ENCODE measurements at places on chromosomes 16 and 17.

DNA sequence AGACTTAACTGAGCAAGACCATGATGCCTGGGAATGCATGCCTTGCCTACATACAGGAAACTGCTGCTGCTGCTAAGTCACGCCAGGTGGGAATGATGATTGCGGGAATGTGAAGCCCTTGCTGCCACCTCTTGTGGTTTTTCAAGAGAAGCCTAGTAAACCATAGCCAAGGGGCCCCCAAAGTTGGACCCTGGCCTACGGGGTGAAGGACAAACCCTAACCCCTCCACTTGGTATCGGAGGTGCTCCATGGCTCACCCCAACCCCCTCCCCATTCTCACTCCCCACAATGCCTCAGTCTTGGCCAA, 233.9 kb downstream of the ZNF423 start:
- no peak for DNase-seq

- no peak for DNase-seq
Measured at GRCh38 chr16:49543631-49543946, 170.0 kb downstream of the C16orf78 start.

- no peak for DNase-seq
Measured at GRCh38 chr17:55546991-55547664, 35.9 kb upstream of the SMIM36 start.

DNA sequence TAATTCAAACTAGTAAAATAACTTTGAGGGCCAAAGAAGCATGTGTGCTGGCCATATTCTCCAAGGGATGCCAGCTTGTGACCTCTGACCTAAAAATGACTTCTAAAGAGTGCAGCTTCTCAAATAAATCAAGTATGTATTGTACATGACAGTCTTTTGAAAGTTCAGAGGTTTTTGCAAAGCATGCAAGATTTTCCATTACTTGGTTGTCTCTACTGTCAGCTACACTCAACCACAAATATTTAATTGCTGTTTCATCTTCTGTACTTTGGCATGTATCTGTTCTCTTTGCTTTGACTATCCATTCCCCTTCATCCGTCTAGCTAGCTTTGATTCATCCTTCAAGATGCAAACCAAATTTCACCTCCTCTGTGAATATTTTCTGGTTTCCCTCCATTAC, 121.9 kb upstream of the HS3ST2 start:
- DNase-seq = no peak

DNA sequence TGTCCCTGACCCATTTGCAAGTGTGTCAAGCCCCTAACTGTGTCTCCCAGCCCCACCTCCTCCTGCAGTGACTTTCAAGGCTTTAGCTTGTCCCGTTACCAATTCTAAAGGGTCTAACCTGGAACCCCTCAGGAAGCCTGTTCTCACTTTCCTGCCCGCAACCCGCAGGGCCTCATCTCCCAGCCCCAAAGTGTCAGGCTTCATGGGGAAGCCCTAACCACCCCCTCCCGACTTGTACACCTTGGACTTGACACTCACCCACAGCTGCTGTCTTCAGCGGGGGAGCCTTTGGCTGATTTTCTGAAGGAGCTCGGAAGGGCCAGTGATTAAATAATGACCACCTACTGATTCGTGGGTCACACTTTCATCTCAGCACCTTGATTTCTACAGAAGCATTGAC, 33.1 kb downstream of the NLRC5 start:
- DNase-seq = no peak

GRCh38 chr16:85994492-85995490, 95.8 kb downstream of the IRF8 start:
- DNase-seq = no peak
